Activated T-helper 9 cell treated with anti-CD3 and anti-CD28 coated beads, Interleukin-2, amount 50 U/mL, for 16 hours (primary cell): ENCODE measurements at places on chromosomes 16 and 17.

DNA sequence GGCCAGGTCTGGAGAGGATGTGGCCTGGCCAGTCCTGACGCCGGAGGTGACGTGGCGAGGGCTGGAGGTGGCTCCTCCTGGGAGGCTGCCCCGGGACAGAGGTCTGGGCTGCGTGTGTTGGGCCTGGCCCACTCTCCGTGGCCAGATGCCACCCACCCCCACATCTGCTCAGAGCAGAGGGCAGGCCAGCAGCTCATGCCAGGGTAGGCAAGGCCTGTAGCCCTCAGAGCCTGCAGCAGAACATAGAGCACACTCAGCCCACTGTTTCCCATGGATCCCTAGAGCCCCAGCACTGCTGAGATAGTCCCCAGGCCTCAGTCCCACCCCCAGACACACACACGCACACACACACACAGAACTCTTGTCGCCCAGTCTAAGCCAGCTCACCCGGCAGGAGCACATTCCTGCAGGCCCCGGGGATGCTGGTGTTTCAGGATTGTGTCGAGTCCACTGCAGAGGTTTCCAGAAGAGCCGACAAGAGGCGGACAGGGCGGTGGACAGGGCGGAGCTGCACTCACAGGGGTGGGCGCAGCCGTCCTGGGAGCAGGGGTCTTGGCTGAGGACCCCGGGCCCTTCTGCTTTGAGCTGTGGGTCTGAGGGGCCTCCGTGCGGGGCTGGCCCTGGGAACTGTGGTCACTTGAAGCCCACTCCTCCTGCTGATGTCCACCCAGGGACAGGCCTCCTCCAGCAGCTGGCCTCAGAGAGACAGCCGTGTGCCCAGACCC is 33.4 kb downstream of the SOX8 start:
- no peak for DNase-seq

GRCh38 chr17:64773836-64774761 is 112.0 kb upstream of the SMURF2 start:
- DNase-seq: no peak

DNA sequence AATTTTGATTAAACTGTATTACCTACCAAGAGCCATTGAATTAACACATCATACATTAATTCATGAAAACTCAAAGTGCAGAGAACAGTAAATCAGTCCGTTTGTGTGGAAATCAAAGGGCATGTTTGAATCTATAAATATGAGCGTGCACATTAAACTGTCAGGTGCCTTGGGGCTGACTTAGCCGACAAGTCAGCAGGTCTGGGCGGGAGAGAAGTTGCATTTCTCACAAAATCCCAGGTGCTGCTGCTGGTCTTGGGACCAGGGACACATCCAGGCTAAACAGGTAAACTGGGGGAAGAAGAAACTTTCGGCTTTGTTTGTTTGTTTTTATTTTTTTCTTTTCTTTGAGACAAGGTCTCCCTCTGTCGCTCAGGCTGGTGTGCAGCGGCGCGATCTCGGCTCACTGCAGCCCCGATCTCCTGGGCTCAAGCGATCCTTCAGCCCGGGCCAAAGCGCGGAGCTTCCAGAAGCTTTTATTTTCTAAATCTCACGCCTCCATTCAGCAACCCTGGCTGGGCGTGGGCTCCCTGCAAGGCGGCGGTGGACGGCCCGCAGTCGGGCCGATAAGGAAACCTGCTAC is 213.9 kb downstream of the MRTFB start:
- no peak for DNase-seq

DNA sequence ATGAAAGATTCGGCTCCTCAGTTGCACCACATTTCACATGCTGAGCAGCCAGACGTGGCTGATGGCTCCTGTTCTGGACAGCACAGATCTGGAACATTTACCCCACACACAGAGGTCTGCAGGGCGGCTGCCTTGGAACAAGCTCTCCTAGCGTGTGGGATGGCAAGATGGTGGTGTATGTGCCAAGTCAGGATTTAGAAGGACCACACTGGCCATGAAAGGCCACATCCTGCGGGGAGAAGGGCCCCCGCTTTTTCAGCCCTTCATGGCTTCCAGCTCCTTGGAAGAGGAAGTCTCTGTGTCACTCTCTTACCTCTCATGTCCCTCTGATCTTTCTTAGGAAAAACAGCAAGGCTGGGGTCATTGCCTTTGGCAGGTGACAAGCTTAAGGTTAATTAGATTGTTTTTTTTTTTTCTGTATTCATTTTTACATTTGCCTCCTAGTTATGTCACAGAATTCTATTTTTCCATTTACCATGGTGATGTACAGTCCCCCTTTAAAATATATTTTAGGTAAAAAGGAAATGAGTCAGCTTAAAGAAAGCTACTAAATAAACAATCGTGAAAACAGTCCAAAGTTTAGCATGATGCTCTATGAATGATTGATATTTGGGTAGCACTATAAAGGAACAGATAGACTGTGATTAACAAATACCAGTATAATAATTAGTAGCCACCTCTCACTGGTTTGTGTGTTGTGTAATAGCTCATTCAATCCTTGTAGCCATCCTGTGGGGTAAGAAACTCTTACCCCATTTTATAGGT is 396.6 kb downstream of the CPPED1 start:
- DNase-seq: no peak

DNA sequence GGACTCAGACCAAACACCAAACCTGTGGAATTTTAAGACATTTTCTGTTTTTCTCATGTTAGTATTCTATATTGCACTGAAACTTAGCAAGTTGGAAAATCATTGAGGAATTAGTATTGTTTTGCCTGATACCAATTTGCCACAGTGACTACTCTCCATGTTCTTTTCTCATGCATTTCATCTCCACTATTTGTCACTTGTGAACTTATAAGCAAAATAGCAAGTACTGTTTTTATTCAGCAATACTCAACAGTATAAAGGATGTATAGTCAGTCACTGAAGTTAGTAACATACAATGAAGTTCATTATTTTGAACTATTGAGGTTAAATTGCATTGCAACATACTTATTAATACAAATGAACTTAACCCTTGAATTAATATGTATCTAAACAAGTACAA is 5.8 kb upstream of the VPS35L start:
- no peak for DNase-seq

GRCh38 chr16:15502041-15502725 is 67.8 kb downstream of the BMERB1 start:
- no peak for DNase-seq

GRCh38 chr17:52696362-52696761 is 537.8 kb upstream of the CA10 start:
- DNase-seq: no peak
